ENCODE measurements at places on chromosomes 12 and 14.

DNA sequence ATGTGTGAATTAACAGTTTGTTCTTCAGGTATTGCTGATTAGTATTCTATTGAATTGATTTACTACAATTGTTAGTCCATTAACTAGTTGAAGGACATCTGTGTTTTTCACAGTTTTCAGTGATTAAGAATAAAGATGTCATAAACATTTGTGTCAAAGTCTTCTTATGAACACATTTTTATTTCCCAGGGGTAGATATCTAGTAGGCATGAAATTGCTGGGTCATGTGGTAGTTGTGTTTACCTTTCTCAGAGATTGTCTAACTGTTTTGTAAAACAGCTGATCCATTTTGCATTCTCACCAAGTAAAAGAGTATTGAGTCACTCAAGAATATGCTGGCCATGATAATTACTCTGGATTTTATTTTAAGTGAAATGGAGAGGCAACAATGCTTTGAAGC, 1145.3 kb downstream of the FSCB start:
- no peak for DNase-seq

DNA sequence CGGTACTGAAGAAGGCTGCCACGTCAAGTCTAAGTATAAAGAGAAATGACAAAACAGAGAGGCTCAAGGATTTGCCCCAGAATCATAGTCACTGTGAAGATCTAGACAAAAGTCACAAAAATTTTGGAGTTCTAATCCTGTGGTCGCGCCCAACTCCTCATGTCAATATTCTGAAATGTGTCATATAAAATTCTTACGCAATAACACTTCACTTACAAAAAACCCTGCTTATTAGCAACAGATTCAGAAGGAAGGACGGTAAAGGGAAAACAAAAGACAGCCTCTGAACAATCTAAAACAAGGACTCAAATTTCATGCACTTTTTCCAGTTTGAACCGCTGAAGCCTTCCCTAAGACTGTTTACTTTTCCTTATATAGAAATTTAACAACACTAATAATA, 94.7 kb downstream of the TSPAN8 start:
- DNase-seq, result no peak

DNA sequence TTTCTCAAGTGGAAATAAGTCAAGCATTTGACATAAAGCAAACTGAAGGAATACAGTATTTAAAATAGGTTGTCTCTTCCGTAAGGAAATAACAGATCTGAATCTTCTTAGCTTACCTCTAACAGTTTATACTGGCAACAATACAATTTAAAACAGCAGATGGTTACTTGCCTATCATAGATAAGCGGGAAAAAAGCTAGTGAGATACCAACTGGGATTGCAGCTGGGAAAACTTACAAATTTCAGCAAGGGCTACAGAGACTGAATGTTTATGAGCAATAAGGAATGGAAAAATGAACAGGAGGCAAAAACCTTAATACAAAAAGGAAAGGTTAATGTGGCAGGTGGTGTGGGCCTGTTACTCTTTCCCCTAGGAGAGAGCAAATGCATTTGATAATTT, 220.0 kb downstream of the RASSF9 start:
- no peak for DNase-seq

DNA sequence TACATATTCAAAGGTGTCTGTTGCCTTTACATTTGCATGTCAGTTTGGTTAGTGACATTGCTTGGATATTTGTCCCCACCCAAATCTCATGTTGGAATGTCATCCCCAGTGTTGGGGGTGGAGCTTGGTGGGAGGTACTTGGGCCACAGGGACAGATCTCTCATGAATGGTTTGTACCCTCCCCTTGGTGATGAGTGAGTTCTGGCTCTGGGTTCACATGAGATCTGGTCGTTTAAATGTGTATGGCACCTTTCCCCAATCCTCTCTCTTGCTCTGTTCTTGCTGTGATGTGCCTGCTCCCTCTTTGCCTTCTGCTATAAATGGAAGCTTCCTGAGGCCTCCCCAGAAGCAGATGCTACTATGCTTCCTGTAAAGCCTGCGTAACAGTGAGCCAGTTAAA, 207.9 kb upstream of the DIO3 start:
- no peak for DNase-seq

- no peak for DNase-seq
These were observed 110.7 kb downstream of the WIF1 start for GRCh38 chr12:65010437-65010836.

GRCh38 chr14:22791301-22791700, 23.9 kb downstream of the SLC7A7 start:
- no peak for DNase-seq

- DNase-seq, result no peak
These were observed 1133.4 kb upstream of the SEL1L start for GRCh38 chr14:82667006-82667405.

DNA sequence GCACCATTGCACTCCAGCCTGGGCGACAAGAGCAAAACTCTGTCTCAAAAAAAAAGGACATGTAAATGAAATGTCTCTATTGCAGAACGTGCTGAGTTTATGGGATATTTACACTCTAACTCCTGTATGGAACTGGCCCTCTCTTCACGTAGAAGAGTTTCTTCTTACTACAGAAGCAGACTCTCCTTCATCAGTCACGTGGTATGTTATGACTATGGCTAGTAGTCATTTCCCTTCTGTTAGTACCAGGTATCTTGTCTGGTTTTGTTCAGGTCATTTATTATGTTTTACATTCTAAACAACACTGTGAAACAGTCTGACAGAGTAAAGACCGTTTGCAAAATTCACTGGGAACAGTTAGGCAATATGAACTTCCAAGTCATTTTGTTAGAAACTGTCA, 20.3 kb downstream of the KNTC1 start:
- no peak for DNase-seq

DNA sequence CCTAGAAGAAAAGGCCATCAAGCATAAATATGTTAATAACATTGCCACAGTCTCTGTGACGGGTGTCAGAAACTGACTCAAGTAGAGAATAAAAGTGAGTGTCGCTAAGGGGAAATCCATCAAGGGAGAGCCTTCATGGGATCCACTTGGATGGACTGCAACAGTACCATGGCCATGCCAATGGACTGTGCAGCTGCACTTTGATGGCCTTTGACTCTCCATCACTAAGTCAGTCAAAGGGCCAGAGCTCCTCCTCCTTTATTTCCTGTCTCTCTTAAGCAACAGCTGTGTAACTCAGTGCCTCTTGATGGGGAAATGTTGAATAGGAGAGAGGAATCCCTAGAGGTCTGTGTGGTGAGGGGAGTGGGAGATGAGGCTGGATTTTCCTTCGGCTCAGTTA, 335.2 kb downstream of the BMP4 start:
- no peak for DNase-seq

DNA sequence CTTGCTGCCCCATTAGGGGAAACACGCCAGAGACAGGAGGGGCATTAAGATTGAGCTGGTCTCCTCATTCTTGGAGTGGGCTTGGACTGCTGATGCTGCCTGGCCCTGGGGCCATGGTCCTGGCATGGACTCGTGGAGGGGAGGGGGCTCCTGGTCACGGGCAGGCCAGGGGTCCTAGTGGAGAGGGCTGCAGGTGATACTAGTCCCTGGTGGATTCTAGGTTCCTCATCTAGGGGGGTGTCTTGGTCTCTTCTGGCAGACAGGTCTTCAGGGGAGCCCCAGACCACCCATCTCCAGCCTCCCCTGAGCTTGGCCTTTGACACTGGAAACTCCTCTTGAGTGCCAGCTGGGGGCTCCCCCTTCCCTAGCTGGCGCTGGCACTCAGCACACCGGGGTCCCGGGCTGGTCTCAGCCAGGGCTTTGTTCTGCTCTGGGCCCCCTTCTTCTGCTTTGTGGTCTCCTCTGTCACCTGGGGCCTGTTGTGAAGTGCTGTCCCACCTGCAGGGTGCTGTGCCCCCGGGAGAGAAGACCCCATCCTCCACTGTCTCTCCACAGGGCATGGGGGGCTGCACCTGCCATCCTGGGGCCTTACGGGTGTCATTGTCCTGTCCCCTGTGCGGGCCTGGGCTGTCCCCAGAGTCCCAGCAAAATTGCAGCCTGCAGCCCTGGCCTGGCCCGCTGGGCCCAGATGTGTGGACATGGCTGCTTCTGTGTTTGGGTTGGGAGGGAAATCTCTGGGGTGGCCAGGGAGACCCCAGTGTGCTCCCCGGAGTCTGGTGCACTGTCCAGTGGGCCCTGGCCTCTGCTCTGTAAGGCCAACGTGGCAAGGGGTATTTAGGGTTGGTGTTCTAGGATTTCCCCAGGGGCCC, 2.3 kb downstream of the KIF26A start:
- no peak for DNase-seq

DNA sequence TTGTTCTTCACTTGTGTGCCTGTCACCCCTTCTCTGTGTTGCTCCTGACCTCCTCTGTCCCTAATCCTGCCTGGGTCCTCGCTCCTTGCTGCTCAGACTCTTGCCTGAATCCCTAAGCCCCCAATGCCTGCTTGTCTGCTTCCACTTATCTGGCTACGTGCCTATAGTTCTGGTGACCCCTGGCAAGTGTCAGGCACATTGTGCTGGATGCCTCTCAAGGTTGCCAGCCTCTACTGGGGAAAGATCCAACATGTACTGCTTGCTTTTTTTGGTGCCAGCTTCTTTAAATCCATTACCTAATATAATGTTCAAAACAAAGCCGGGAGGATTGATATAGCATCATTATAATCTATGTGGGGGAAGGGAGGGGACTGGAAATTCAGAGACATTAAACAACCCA, 448.0 kb upstream of the CCDC196 start:
- DNase-seq, result no peak

DNA sequence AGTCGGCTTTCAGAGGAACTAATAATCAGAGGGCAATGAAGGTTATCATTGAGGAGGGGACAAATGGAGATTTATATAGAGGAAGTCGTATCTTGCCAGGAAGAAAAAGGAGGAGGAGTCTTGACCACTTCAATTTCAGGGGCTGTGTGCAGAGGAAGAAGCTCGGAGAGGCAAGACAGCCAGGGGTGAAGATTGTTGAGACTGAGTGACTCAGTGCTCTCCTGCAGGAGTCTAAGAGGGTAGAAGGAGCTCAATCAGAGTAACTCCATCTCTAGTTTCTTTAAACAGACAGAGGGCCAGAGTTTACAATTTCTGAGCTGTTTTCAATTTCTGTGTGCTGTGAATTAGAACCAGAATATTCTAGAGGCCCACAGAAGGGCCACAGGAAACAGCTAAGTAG, 439.3 kb upstream of the PRICKLE1 start:
- no peak for DNase-seq

GRCh38 chr12:7374423-7375144, 69.4 kb downstream of the CD163L1 start:
- DNase-seq, result peak; percentile 31

GRCh38 chr14:63603749-63604277, 37.9 kb downstream of the WDR89 start:
- DNase-seq, result no peak

- DNase-seq, result no peak
These were observed 15.5 kb downstream of the TRMT5 start for GRCh38 chr14:60965402-60965801.

DNA sequence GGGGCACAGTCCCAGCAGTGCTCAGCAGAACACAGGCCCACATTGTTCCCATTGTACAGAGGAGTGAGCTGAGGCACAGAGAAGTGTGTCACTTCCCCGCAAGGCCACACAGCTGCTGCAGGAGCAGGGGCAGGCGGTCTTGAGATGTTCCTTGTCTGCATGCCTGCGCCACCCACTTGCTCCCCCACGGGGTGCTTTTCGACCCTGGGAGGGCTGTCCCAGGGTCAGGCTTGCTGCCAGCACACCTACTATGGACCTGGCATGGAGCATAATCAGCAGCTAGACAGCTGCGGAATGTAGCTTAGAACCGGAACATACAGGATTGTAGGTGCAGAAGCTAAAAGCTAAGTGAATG, 7.8 kb upstream of the EP400 start:
- no peak for DNase-seq

DNA sequence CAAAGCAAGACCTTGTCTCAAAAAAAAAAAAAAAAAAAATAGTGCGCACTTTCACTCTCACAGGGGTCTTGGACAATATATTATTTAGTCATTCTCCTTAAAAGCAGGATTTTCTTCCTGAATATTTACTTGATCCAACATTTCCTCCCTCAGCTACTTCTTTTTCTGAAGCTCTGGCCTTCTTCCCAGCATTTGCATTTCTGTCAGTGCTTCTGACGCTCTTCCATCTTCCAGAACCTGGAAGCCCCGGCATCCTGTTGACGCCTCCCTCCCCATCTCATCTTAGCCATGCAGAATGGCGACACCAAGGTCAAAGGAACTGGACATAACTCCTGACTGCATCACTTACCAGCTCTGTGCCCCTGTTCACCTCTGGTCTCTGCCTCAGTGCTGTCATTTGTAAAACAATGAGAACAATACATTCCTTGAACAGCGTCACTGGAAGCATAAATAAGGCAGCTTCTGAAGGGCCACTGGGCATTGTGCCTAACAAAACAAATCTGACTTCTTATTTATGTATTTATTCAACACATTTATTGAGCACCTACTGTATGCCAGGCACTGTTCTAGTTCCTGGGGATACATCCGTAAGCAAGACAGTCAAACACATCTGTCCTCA, 90.9 kb upstream of the MDM1 start:
- DNase-seq, result peak; percentile 87

GRCh38 chr14:50667684-50667995, 466 bp downstream of the SAV1 start:
- DNase-seq, result no peak

DNA sequence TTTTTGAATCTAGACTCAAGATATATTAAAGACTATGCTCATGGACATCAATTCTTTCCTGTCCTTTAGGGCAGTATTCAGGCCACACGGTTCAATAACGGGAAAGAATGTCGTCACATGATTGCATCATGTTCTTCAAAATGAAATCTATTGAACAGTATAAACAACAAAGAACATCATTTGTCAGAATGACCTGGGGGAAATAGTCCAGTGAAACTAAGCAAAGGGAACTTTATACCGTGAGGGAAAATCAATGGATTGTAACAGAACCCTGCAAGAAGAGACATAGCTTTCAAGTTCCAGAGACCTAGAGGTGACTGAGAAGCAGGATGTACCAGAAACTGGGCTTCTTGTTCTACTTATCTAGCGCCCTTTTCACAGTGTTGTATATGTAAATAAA, 32.7 kb downstream of the FLRT2 start:
- DNase-seq, result no peak

DNA sequence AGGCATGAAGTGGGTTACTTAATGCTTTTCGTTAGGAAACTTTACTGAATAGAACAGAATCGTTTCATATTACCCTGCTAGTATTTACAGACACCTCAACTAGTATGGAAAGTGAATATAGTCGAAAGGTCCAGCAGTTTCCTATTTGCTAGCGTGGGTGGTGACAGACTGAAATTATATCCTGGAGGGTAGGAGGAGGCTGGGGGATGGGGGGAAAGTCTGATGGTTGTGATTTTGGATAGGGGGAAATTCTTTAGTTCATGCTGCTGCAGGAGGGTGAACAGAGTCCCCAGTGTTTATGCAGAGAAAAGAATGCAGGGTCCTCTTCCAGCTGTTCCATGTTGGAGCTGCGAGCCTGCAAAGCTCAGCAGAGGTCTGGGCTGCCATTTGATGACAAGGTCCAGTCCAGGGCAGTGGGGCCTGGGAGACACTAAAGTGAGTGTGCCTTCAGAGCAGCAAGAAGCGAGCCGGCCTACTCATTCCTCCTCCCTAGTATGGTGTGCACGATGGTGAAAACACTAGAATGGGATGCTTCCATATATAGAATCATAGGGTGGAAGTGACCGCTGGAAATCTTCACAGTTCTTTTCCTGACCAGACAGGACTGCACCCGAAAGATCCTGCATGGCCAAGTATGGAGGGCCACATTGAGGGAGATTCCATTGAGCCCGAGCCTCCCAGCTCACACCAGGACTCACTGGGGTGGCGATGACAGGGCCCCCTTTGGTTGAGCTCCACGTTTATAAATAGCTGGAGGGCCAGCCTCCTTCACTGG, 2.1 kb downstream of the SAMD4A start:
- DNase-seq, result no peak

GRCh38 chr14:21322716-21323115, 42.8 kb downstream of the RPGRIP1 start:
- no peak for DNase-seq
